NCI-H1436 (cell line): ENCODE measurements at places on chromosomes 6 and 20.

DNA sequence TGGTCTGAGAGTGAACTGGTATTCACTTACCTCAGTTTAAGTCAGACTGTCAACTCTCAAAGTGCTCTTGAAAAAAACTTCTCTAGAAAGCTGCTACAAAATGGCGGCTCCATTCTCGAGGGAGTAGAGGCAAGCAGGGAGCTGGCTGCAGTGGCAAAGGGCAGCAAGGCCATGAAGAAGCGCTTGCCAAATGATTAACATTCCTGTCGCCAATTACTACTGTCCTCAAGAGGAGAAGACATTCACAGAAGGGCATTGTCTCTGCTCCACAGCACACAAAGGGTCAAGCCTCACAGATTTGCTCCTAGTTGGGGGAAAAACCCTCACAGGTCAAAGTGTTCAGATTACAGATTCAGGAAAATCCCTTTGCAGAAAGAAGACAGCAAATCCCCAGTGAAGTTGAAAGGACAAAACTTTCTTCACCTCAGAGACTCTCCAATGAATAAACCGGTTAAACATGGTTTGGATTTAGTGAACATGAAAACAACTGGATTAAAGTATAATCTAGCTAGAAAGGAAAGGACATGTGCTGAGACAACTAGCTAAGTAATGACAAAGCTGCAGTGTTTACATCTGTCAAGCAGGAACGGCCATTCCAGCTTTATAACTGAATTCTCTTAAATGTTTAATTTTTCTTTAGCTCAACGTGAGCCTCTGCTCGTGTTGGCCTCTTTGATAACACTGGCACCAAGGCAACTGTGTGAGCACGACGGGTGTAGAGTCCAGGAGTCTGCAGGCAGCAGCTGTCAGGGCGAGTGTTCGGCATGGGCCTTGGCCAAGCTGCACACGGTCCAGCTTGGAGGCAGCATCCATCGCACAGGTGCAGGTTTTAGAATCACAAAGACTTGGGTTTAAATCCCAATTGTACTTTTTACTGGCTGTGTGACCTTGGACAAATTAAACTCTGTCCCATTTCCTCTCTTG lies 37.6 kb downstream of the NR2E1 start:
- DNase-seq: no peak

- no peak for DNase-seq
These were observed 237.5 kb upstream of the RSPO3 start for GRCh38 chr6:126880964-126881363.

DNA sequence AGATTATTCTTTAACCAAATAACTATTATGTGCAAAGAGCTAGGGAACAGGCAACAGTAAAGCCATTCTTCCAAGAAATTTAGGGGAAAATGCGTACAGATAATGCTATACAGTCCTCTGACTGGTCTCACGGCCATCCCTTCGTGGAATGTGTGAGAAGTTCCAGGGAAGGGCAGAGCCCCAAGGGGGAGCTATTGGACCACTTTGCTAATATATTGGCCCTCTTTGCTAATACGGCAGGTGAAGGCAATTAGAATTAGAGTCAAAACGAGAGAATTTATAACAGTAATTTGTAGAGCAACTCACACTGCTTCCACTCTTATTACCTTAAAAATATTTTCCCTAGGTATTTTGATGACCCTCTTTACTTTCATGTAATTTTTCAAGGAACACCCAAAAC lies 140.4 kb downstream of the IMPG1 start:
- DNase-seq: no peak

- peak; percentile 63 for DNase-seq
These were observed 14.1 kb upstream of the TCFL5 start for GRCh38 chr20:62875419-62876361.
